ENCODE measurements at places on chromosomes 5 and 9.

GRCh38 chr9:4879115-4879558, 86.4 kb downstream of the RCL1 start:
- no peak for DNase-seq

- DNase-seq, result no peak
Observed at GRCh38 chr5:139668064-139668880, 20.1 kb downstream of the CXXC5 start.

- DNase-seq, result no peak
Observed at GRCh38 chr5:32312197-32312594, 543 bp downstream of the MTMR12 start.

DNA sequence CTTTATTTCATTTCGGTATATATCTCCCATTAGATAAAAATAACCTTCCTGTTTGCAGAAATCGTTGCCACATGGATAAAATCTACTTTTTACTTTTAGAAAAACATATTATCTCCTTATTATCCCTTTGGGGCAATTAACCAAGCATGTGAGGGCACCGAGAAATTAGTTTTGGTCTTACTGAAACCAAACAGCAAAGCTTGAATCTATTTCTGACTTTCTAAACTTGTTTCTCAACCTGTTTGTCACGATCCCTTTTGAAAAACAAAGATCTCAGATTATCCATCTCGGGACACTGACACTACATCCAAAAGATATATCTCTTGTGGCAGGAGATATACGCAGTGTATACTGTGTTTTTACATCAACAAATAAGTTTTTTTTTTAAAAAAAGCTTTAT, 2.3 kb downstream of the TUT7 start:
- DNase-seq, result no peak

- DNase-seq, result no peak
Observed at GRCh38 chr9:91477106-91477505, 53.5 kb upstream of the NFIL3 start.

- DNase-seq, result no peak
Observed at GRCh38 chr5:116947691-116948528, 373.3 kb upstream of the SEMA6A start.

- no peak for DNase-seq
Observed at GRCh38 chr5:111681414-111682120, 75.4 kb downstream of the NREP start.

DNA sequence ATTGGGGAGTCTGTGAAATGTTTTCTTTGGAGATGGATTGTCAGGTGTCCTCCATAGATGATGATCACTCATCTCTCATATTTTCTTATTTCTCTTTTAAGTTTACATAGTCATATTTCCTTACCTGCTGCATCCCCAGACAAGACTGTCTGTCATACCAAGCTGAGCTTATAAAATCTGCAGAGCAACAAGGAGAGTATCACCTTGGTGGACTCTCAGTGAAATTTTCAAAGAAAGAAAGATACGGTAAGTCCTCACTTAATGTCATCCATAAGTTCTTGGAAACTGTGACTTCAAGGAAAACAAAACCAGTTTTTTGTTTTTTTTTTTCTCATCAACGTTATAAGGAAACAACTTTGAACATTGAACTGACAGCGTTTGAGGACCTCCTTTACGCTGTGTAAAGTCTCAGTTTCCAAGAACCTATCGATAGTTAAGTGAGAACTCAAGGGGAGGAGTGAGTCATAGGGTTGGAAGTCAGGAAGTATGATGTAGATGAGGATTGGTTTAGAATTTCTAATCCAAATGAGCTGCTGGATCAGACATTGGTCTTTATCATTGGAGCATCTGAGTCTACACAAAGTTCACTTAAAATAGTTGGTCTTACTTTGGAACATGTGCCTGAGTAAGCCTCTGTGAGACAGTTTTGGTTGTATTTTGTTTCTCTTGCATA, 45.5 kb downstream of the SPIN1 start:
- no peak for DNase-seq

DNA sequence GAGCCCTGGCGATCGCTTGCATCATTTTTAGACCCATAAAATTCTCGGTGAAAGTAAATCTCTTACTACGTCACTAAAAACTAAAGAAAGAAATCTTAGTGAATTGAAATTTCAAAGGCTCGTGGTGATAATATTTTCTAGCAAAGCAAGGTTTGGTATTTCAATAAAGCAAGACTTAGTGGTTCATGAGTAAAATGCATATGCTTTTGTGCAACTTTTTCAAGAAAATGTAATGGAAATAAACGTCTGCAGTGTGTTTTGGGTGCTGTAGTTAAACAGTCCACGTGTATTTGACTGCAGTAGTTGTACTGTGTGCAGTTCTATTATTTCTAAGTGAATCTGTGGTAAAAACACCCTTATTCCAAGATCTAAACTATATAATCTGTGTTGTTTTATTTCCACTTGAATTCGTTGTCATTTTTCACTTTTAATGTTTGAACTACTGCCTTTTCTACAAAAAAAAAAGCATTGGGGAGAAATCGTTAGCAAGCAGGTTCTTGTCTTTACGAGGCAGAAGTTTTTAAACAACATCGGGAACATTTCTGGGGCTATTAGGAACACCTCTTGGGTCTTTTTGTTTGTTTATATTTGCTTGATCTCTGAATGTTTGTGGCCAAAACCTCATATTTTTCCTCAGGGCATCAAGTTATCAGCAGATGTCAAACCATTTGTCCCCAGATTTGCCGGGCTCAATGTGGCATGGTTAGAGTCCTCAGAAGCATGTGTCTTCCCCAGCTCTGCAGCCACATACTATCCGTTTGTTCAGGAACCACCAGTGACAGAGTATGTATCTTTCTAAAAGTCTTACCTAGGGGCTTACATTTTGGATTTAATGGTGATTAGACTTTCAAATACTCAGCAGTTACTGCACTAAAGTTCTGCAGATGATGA, 960 bp downstream of the SECISBP2 start:
- no peak for DNase-seq

- DNase-seq, result no peak
Observed at GRCh38 chr5:177526791-177527190, 10.0 kb upstream of the DDX41 start.

DNA sequence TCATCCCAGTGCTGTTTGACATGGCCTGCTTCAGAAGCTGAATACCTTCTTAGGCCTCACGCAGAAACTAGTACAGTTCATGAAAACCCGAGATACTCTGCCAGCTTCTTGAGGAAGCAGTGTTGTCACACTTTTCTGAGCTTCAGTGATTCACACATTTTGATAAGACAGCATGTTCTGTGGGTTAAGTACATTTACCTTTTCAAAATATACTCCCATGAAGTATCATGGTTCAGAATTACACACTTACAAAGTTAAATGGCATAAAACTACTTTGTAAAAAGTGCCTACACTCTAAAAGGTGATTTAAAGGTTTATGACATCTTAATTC, 56.9 kb downstream of the VCAN start:
- no peak for DNase-seq

DNA sequence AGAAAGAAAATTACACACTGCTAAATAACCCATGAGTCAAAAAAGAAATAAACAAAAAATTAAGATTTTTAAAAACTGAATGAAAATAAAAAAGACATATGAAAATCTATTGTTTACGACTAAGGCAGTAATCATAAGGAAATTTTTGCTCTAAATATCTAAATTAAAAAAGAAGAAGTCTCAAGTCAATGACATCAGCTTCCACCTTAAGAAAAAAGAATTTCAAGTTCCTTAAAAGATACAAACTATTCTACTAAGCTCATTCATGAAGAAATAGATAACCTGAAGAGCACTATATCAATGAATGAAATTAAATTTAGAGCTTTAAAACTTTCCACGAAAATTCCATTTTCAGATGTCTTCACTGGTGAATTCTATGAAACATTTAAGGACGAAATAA, 15.7 kb upstream of the STARD4 start:
- DNase-seq, result no peak

DNA sequence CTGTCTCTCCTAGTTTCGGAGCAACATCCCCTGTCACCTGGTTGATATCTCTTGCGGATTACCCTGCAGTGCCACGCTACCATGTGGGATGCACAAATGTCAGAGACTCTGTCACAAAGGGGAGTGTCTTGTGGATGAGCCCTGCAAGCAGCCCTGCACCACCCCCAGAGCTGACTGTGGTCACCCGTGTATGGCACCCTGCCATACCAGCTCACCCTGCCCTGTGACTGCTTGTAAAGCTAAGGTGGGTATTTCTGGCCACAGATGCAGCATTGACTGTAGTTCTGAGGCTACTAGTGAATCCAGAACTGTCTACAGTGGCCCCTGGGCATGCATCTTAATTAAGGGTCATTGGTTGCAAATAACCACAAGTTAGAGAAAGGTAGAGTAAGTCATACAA, 50.8 kb downstream of the AQP7 start:
- no peak for DNase-seq

DNA sequence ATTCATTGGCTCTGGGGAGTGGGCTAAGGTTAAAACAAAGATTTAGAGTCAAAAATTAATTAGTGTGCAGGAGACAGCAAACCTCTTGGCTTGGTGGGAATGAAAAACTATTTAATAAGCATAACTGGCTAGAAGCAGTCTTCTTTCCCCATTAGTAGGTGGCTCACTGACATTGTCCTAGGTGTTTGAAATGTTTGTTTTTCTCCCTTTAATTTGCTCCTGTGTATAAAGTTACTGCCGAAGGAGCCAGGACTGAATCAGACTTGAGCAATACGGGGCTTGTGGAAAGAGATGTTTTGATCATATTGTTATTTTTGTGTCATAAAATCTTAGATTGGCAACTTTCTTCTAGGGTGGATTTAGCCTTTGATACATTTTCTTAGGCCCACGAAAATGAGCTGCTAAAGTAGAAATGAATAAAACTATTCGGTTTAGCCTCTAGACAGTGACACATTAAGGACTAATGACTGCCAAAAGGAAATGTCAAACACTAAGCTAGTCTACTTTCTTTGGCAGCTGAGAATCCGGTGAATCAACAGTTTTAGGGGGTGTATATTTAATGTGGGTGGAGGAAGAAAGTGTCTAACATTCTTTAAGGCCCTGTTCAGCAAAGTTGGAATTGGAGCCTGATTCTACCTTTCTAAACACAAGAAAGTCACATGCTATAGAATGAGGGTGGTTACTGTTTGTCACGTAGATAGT, 30.2 kb downstream of the LRRTM2 start:
- no peak for DNase-seq

- DNase-seq, result no peak
Observed at GRCh38 chr9:14560194-14560593, 133.0 kb downstream of the ZDHHC21 start.

GRCh38 chr9:107963246-107963645, 473.7 kb upstream of the KLF4 start:
- no peak for DNase-seq

DNA sequence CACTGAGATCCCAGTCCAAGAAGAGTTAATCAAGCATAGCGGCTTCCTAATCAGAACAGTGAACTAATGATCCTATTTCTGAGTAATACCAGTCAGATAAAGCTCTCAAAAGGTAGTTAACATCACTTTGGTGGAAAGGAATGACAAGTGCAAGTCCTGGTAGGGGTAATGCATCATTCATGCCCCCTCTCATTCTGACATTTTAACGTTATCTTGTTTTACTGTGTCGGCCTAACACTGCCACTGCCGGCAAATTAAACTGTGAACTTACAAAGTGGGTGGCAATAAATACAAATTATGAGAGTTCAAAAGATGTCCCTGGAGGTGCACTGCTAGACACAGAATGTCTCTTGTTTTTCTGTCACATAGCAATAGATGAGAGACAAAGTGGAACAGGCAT, 131.6 kb downstream of the EBF1 start:
- no peak for DNase-seq

GRCh38 chr5:10808347-10809226, 47.6 kb upstream of the DAP start:
- DNase-seq, result no peak

DNA sequence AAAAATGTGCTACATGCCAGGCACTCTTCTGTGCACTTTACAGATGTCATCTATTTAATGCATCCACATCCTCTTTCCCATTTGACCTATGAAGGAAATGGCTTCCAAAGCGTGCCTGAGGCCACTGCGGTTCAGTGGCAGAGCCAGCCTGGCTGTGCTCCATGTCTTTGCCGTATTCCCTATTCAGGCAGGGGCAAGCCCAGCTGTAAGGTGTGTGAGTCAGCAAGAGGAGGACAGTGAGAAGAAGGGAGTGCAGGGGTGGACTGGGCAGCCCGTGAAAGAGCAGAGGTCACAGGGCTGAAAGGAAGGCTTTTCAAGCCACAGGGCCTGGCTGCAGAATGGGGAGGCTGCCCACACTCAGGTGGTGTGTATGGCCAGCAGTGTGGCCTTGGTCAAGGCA, 91.7 kb downstream of the HRH2 start:
- DNase-seq, result no peak

GRCh38 chr5:180606215-180606785, 15.0 kb upstream of the SCGB3A1 start:
- DNase-seq, result no peak

- peak; percentile 12 for DNase-seq
Observed at GRCh38 chr5:35003018-35003957, 44.5 kb downstream of the AGXT2 start.

- peak; percentile 33 for DNase-seq
Observed at GRCh38 chr9:83238871-83239640, 176.1 kb upstream of the RASEF start.

- no peak for DNase-seq
Observed at GRCh38 chr5:155839251-155840037, 487.5 kb upstream of the SGCD start.

DNA sequence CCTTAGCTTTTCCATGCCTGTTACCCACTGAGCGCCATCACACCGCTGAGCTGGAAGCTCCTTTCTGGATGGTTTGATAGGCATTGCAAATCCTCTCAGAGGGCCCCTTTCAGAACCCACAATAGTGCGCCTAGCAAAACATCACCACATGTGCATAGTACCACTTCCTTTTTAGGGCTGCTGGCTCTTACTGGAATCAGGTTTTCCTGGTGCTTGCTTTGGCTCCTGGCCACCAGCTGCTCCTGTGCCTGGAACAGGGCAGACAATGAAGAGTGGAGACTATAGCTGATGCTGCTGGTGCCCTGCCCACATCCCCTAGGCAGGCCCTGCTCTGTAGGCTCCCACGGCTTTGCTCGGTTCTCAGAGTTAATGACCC, 163.6 kb upstream of the SEMA6A start:
- DNase-seq, result no peak

GRCh38 chr5:76472335-76473008, 69.4 kb downstream of the IQGAP2 start:
- DNase-seq, result no peak

GRCh38 chr9:73133022-73133651, 18.5 kb upstream of the ANXA1 start:
- DNase-seq, result no peak

GRCh38 chr9:88742483-88742882, 207.5 kb downstream of the NXNL2 start:
- no peak for DNase-seq

- DNase-seq, result no peak
Observed at GRCh38 chr5:37080697-37081096, 168.5 kb downstream of the CPLANE1 start.

- no peak for DNase-seq
Observed at GRCh38 chr5:89346573-89346972, 463.6 kb upstream of the MEF2C start.

GRCh38 chr5:56206126-56206910, 26.8 kb downstream of the ANKRD55 start:
- no peak for DNase-seq

DNA sequence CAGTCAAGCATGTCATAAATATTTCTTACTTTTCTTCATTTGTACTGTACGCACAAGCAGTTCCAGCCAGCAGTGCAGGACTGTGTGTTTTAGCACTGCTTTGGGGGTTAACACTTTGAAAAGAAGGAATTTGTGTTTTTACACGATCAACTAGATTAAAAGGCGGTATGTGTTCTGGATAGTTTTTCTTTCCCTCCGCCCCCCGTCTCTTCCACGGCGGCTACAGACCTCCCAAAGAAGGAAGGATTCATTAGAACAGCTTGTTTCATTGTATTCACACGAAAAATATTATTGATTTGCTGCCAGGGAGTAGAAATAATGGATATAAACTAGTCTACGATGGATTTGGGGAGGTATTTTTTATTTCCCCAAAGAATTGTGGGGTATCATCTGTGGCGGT, 336.8 kb upstream of the RFX3 start:
- no peak for DNase-seq
